ENCODE measurements at places on chromosomes 3 and 15. TPM values are rescaled to one million over a fixed set of nuclear protein-coding genes. Genes with fewer than 3 reads are reported as not detected.

The ZNF80 gene
- total RNA-seq: not detected

The CCDC191 gene
- 7.3 TPM for total RNA-seq

The TIMP4 gene
- 5.2 TPM for total RNA-seq

The CDC25A gene
- 0.72 TPM for total RNA-seq

The ACKR2 gene
- total RNA-seq: 6.3 TPM

The DUOXA2 gene
- total RNA-seq: not detected

The LYSMD2 gene
- total RNA-seq: 10.0 TPM

The CAMK1 gene
- total RNA-seq: 9.2 TPM

The PDCD7 gene
- total RNA-seq: 23.4 TPM

The GOLGA8B gene
- total RNA-seq: 41.9 TPM

The DOCK3 gene
- total RNA-seq: 2.0 TPM

The EEF1AKMT4 gene
- total RNA-seq: 6.3 TPM

The DNAJA4 gene
- total RNA-seq: 36.9 TPM

The MTHFS gene
- total RNA-seq: 11.8 TPM

The ANKRD63 gene
- total RNA-seq: not detected

The CEMIP gene
- 5.2 TPM for total RNA-seq

The ATP13A5 gene
- 4.9 TPM for total RNA-seq

The CPEB1 gene
- 0.15 TPM for total RNA-seq

The FAN1 gene
- 18.1 TPM for total RNA-seq

The ALPK3 gene
- total RNA-seq: 1.4 TPM

The PROS1 gene
- total RNA-seq: 20.6 TPM

The FGF12 gene
- total RNA-seq: 0.19 TPM

The GOLGA8R gene
- 0.91 TPM for total RNA-seq

The SNRPN gene
- total RNA-seq: 45.3 TPM

The KNG1 gene
- not detected for total RNA-seq

The PLS1 gene
- 6.1 TPM for total RNA-seq

The TMIE gene
- total RNA-seq: 1.1 TPM

The IMPG2 gene
- 0.13 TPM for total RNA-seq

Data from lower leg skin (tissue), 4 donors.